Dermis microvascular lymphatic vessel endothelial cell (primary cell): ENCODE measurements at places on chromosomes 4 and X. TPM values are rescaled to one million over a fixed set of nuclear protein-coding genes. Genes with fewer than 3 reads are reported as not detected.

KDR gene
- 174 and 278 TPM in 2 replicates for total RNA-seq

FREM3 gene
- total RNA-seq = 0.13 TPM in 2 replicates

NKAP gene
- 2.4 and 2.8 TPM in 2 replicates for total RNA-seq

TEX13B gene
- not detected in 2 replicates for total RNA-seq

MAGEA4 gene
- not detected in 2 replicates for total RNA-seq

SORCS2 gene
- under 0.01 TPM in 2 replicates for total RNA-seq

RAB40A gene
- 0.13 TPM in 1 of 2 replicates, not detected in the other for total RNA-seq

GPC4 gene
- total RNA-seq = 0.13 TPM in 2 replicates

MAGEA1 gene
- not detected in 2 replicates for total RNA-seq

KIT gene
- 1.2 and 3.7 TPM in 2 replicates for total RNA-seq

ZNF280C gene
- 1.5 and 2.3 TPM in 2 replicates for total RNA-seq

SRPK3 gene
- total RNA-seq = 0.13 and 0.25 TPM in 2 replicates

DLG3 gene
- 0.89 and 0.90 TPM in 2 replicates for total RNA-seq

SCRG1 gene
- not detected in 2 replicates for total RNA-seq
